ENCODE measurements at places on chromosomes 7 and 10.

DNA sequence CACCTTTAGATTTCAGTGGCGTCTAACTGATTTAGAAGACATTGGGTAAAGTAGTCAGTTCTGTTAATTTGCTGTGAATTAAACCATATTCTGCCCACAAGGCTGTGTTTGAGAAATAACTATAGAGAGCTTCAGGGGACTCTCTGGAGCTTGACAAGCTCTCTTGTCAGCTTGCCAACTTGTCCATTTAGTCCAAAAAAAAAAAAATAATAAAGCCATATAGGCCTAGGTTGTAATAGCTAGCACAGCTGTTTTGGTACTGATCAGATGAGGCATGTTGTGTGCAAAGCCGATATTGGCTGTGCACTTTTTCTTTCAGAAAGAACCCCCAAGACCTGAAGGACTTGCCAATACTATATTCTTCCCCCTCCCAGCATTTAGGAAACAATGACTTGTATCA lies 20.2 kb upstream of the ZNF282 start:
- no peak for DNase-seq

DNA sequence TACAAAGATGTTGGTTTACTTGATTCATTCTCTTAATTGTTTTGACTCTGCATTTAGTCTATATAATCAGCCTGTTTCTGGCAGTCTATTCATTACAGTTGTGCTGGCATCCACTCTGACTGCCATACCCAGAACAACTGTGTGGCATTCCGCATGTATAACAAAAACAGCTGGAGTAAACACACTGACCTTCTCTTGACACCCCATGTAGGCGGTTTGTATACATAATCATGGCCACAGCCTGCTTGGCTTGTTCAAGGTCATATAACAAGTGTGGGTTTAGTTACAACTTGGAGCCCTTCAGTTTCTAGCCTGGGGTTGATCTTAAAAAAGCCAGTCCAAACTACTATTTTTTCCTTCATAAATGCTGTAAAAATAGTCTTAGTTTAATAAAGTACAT lies 70.9 kb downstream of the MBL2 start:
- DNase-seq, result no peak

DNA sequence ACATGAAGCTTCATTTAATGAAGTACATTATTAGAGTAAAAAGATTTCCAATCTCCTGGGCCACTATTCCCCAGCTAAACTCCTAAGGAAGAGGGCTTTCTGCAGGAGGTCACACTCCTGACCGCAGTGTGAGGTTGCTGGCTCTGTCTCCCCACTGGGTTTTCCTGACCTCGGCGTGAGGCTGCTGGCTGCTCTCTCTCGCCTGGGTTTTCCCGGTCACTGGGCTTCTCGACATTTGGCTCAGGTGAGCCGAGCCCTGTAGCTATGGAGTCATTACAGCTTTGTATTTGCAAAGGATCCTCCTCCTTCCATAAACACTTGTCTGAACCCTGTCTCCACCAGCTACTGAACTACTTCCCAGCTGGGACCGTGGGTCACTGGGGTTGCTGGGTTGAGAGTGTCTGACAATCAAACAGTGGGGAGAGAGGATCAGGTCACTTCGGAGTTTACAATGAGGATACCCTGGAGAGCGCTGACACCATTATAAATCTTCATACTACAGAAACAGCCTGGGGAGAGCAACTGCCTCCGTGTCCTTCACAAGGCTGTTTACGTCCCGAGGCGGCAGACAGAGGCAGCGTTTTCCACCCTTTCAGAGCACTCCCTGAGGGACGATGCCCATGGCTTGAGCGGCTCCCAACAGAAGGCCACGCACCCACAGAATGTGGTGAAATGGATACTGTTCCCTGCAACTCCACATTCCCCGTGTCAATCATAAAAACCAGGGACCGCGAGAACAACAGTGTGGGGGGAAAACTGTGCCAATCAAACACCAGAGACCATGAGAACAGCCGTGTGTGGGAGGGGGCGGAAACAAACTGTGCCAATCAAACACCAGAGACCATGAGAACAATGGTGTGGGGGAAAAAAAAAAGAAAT lies 226.2 kb downstream of the ZMYND11 start:
- DNase-seq, result no peak

DNA sequence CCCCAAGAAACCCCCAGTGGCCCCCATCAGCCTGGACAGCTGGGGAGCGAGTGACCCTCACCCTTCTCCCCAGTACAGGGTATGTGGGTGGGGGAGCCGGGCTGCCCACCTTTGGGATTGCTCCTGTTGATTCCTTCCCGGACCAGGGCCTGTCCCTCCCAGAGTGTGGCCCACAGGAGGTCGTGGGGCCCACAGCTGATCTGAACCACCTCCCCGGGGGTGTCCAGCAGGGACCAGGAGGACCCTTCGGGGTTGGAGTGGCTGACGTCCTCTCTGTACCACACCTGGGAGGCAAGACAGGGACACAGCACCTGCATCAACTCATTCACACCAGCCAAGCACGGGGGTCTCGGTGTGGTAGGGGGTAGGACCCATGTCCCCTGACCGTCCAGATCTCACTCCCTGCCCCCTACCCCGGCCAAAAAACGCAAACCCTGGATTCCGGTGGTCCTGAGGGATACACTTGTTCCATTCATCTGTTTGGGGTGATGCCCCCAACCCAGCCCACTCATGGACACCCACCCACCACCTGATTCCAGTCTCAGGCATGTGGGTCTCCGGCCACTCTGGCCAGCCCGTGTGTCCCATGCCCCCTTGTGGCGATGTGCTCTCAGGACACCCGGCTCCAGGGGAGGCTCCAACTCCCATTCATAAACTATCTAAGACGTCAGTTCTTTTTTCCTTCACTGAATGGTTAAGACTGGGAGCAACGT lies 10.9 kb downstream of the TECPR1 start:
- DNase-seq, result no peak

DNA sequence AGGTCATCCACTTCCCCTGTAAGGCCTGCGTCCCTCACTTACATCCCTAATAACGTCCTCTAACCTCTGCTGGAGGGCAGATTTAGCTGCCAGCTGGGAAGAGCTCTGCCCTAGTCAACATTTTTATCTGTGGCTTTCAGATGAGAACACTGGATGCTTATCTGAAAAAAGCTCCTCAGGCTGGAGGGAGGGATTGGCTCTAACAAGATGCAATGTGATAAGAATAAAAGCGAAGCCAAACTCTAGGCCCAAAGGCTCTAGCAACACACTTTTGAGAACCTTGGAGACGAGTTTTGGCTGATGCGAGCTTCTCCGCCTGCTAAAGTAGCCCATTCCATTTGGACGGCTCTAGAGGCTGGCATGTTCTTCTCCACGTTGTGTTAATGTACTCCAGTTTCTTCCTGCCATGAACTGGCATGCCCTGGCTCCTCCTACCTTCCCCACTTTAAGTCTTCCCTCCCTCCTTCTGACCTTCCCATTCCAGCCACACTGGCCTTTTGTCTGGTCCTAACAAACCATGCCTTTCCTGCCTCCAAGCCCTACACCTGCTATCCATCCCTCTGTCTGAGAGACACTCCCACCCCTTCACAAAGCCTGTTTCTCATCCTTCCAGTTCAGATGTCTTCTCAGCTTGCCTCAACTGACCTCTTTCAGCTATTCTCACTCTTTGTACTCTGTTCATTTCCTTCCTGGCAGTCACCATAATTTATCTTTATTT lies 62.5 kb upstream of the ATRNL1 start:
- no peak for DNase-seq

GRCh38 chr10:48771234-48771633 lies 86.6 kb downstream of the WDFY4 start:
- DNase-seq, result no peak

DNA sequence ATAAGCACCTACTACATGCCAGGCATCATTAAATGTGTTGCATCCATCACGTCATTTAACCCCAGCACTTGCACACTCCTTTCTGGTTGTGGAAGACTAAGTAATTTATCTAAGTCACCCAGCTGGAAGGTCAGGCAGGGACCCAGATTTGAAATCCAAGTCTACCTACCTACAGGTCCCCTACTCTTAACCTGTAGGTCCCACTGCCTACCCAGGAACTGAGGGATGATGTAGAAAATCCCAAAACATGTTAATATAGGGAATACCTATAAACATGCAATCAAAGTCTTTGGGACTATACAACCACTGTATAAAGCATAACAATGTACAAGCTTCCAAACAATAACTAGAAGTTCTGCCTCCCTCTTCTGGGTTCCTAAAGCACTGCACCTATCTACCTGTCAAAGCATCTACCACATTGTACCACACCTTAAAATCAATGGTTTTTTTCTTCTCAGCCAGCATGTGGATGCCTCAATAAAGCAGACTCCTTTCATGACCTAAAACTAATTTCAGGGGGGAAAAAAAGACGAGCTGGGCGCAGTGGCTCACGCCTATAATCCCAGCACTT lies 5.6 kb downstream of the IL6 start:
- no peak for DNase-seq

DNA sequence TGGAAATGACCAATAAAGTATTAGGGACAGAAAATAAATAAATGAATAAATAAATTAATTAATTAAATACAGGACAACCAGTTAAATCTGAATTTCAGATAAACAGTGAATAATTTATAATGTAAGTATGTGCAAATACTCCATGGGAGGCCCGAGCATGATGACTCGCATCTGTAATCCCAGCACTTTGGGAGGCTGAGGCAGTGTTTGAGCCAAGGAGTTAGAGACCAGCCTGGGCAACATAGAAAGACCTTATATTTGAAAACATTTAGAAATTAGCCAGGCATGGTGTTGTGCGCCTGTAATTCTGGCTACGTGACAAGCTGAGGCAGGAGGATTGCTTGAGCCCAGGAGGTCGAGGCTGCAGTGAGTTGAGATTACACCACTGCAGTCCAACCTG lies 123.7 kb downstream of the CUL2 start:
- DNase-seq, result peak; percentile 21

DNA sequence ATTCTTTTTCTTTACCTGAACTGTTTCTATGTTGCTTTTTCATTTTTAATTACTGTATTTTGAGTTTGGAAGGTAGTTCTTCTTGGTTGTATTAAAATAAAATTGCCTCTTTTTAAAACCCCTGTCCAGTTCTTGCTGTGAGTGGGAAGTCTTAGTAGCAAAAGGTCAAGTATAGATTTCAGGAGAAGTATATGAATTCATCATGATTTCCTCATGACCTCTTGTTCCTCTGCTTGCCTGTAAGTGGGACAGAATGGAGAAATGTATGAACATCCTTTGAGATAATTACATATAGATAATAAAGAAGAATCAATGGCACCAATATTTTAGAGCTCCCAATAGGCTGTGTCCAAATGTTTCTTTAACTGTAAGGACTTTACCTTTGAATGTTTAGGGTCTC lies 126.2 kb downstream of the LRRC4 start:
- no peak for DNase-seq

DNA sequence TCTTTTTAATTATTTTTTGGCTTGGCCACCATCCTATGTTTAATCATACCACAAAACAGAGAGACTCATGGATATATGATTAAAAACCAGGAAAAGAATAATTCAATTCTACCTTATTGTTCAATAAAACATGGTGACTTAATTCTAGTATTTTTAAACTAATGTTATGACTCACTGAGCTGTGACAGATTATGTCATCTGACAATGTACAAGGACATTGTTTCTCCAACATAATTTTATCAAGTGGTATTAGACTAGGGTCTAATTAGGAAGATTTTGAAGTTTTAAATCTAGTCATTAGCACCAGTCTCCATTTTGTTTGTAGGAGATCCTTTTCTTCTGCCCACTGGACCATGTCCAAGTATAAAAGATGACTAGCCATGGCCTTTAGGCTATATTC lies 199.3 kb upstream of the MDFIC start:
- DNase-seq, result no peak

DNA sequence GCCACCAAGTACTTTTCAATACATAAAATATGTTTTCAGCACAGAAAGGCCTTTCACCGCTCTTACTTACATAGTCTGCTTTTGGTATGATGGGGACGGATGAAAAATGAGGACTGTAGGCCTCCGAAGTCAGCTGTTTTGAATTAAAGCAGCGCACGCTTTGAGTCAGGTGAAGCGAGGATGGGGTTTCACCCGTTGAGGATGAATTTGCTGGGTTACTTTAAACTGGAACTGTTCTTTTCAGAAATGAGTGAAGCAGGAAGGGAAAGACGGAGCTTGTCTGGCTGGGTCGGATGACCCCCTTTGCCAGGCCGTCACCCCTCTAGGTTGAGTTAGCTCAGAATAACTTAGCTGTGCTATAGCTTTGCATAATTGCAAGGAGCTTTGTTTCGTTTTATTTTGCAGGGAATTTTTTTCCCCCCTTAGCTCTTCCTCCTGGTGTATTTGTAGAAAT lies 40.0 kb downstream of the CUX1 start:
- DNase-seq, result no peak

DNA sequence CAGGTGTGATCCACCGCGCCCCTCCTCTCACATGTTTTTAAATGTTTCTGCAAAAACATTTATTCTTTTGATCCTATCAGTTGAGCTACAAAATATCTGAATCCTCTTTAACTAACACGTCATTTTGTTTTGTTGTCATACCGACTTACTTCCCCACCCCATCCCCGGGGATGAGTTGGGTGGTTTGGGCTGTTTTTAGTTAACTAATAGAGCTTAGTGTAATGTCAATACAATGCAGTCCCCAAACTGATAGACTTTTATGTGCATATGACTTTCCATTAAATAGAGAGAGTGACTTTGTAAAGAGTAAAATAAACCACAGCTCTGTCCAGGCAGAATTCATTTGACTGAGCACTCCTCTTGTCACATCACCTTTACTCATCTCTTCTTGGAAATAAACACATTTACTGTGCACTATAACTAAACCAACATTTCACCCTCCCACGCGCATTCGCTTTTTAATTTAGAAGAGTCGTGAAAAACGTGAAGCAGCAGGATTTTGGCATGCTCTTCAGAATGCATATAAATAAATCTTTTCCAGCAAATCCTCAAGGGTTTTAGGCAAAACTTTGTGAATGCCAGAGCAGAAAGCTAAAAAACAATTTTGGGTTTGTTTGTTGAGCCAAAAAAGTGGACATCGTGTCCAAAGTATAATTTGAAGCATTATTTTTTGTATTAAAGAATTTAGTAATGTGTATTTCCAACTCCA lies 187.4 kb upstream of the MGMT start:
- no peak for DNase-seq

DNA sequence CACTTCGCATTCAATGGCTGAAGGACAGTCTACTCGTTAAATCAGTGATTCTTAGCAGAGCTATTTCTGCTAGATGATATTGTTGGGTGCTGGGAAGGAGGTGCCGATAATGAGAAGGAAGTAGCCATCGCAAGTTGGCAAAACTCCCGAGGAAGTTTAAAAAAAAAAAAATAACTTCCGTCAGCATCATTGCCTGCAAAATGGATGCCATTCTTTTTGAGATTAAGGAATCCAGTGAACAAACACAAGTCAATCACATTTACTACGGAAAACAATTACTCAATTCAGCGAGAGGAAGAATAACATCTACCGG lies 74.4 kb upstream of the SFMBT2 start:
- DNase-seq, result no peak

DNA sequence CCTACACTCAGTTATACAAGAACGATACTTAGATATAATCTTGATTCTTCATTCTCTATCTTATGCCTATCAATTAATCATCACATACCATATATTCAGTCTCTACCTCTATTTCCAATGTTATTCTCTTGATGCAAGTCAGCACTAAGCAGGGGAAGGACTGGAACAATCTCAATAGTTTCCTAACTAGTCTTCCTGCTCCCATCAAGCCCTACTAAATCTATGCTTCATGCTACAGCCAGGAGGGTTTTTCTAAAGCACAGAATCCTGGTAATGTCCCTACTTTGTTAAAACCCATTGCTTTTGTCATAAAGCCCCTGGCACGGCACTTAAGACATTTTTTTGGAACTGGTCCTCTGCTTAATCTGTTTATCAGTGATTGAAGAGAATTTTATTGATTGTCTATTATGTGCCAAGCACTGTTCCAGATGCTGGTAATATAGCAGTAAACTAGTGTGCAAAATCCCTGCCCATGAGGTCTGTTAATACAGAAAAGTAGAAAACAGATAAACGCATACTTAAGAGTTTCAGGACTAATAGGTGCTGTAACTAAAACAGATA lies 323.3 kb upstream of the LRRN3 start:
- DNase-seq, result no peak

All from astrocyte (in vitro differentiated cells and primary cell).